ENCODE measurements at places on chromosomes 2 and 18. TPM values are rescaled to one million over a fixed set of nuclear protein-coding genes. Genes with fewer than 3 reads are reported as not detected.
A peak's percentile ranks its signal among the peaks of the same experiment; 100 is the strongest.

DNA sequence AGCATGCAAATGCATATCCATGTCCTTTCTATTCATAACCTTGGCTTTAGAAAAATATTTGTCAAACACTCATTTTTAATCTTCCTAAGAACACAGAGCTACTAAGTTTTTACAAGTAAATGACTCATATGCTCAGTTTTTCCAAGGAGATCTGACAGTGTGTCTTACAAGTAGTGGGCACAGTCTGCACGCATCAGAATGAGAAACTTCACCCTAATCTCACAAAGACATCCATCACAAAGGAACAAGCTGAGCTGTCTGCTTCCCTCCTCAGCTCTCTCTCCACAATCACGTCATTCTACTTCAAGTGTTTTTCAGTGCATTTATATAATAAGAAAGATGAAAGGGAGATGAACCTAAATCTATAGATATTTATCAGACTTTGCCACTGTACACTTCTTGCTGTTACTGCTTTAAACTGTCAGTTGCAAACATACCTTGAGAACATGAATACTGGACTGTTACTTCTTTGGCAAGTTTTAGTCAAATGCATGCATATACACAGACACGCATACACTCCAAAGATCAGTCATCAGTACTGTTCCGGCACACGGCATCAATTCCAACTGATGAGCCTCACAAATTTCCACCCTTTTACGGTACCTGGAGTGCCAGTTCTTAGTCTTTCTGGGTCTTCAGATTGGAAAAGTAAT is 75.7 kb downstream of the RBMS1 start:
- DNase-seq = peak; percentile 42

DNA sequence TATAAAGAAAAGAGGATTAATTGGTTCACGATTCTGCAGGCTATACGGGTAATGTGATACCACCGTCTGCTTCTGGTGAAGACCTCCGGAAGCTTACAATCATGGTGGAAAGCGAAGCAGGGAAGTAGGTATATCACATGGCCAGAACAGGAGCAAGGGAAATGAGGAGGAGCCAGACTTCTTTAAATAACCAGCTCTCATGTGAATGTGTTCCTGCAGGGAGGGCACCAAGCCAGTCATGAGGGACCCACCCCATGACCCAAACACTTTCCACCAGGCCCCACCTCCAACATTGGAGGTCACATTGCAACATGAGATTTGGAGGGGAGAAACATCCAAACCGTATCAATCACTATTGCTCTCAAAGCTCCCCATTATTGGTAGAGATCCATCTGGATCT is 61.8 kb downstream of the EFEMP1 start:
- DNase-seq = no peak

DNA sequence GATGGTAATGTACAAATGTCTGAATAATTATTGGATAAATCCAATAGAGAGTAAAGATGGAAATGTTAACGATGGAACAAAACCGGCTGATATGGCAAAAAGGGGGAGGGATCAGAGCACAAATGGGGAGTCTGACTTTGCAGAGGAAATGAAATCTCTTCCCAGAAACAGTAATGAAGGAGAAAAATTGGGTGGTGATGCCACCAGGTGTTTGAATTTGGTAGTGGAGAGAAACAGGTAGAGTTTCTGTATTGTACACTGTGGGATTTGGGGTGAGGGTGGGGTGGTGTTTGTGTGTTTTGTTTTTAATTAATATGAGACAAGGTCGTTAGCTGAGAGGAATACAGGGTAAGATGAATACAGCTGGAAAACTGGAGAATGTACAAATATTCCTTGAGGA is 20.4 kb upstream of the XDH start:
- DNase-seq = no peak

DNA sequence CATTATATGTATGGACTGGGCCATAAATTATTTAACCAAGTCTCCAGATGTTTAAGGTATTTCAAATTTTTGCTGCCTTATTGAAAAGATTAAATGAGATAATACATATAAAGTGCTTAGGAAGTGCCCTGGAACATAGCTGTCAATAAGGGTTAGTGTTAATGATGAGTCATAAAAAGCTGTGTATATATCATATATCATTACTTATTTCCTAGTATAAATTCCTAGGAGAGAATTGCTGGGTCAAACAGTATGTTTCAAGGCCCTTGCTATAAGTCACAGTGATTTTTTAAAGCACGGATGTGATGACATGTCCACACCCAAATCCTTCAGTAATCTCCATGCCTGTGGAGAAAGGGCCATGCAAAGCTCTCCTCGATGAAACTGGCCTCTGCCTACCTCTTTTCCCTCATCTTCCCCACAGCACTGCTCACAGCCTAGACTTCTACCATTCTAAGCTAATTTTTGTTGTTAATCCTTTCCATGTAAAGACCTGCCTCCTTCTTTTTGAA is 8.5 kb downstream of the ZNF2 start:
- no peak for DNase-seq

GRCh38 chr2:23460228-23460627 is 75.2 kb downstream of the KLHL29 start:
- no peak for DNase-seq

- no peak for DNase-seq
These were observed 4.7 kb downstream of the CDH19 start for GRCh38 chr18:66599190-66599589.

DNA sequence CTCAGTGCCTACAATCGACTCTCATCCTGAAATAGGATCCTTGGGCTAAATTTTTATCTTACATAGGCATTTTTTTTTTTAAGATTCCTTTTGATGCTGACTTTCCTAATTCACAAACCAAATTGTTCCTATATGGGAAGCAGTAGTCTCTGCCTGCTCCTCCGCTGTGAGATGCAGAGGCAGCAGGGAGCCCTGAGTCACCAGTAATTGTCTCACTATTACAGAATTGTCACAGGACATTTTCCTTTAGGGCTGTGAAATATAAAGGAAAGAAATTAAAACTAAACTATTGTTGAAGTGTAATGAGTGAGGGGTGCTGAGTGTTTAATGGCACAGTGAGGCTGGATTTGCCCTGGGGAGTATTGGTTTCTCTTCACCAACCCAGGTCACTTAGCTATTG is 63.8 kb downstream of the MYO3B start:
- DNase-seq = no peak

GRCh38 chr2:210792000-210792399 is 235.6 kb downstream of the CPS1 start:
- DNase-seq = no peak

- DNase-seq = peak; percentile 44
These were observed 373 bp downstream of the EIPR1 start for GRCh38 chr2:3377279-3377611.

GRCh38 chr2:18473241-18474181 is 86.9 kb downstream of the RDH14 start:
- DNase-seq = no peak

GRCh38 chr2:13091455-13091854 is 374.7 kb downstream of the TRIB2 start:
- DNase-seq = no peak

DNA sequence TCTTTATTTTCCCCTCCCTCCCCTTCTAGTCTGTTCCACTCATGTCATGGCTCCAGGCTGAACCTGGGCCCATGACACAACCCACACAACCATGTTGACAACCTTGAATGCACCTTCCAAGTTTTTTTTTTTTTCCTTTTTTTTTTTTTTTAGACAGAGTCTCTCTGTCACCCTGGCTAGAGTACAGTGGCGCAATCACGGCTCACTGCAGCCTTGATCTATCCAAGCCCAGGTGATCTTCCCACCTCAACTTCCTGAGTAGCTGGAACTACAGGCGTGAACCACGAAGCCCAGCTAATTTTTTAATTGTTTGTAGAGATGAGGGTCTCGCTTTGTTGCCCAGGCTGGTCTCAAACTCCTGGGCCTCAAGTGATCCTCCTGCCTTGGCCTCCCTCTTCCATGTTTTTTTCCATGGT is 21.9 kb upstream of the ROCK2 start:
- DNase-seq = no peak

GRCh38 chr2:119708241-119708640 is 29.2 kb downstream of the TMEM177 start:
- DNase-seq = no peak

- DNase-seq = no peak
These were observed 131.7 kb upstream of the CDH20 start for GRCh38 chr18:61201511-61201910.

GRCh38 chr2:6872394-6872793 is 5.2 kb upstream of the RSAD2 start:
- no peak for DNase-seq

DNA sequence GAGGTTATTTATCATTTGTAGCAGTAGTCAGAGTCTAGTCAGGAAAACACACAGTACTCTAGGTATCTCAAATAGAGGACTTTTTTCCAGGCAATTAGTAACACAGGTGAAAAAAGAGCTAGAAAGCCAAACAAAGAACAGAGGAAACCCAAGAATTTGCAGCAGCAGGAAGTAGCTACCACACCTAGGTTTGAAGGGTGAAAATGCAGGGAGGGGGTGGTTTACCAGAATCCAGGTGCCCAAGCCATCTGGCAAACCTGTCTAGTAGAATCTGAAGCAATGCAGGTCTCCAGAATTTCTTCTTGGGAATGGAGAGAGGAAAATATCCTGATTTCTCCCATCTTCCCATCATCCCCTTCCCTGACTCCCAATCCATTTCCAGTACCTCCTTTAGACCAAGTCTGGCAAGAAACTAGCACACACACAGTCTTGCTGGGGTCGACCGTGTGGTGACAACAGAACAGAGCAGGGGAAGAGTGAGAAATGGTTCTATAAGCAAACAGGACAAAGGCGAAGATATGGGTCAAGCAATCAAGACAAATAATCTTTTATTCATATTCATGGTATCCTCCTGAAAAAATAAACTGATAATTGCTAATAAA is 231.9 kb upstream of the MMADHC start:
- DNase-seq = no peak

- no peak for DNase-seq
These were observed 38.5 kb downstream of the TRAF3IP1 start for GRCh38 chr2:238358769-238359168.

GRCh38 chr18:23719634-23720201 is 30.5 kb downstream of the LAMA3 start:
- no peak for DNase-seq

- DNase-seq = no peak
These were observed 72.7 kb upstream of the NETO1 start for GRCh38 chr18:72940509-72940908.

- no peak for DNase-seq
These were observed 996 bp downstream of the PTCD3 start for GRCh38 chr2:86107031-86107430.

GRCh38 chr2:235852526-235852920 is 315.7 kb downstream of the GBX2 start:
- no peak for DNase-seq

DNA sequence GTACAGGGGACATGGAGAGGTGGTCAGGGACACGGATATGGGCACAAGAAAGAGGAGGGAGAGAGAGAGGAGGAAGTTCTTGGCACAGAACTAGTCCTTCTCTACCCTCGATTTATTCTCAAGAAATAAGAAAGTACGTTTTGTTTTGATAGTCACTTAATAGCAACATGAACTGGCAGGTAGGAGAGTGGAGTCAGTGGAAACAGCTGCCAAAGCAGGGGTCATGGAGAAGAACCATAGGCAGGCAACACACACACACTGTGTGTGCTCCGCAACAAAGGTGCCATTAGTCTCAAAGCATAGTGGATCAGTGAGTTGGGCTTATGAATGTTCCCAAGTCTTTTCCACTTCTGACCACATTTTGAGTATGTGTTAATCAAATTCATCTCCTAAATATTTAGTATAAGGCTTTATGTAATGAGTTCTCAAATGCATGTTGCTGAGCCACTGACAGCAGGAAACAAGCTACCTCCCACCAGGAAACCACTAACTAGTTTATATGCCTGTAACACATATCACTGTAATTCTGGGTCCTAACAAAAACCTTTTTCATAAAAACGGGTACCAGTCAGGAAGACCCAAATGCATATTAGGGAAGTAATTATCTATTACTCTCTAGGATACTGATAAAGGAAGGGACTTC is 41.1 kb downstream of the IWS1 start:
- no peak for DNase-seq

DNA sequence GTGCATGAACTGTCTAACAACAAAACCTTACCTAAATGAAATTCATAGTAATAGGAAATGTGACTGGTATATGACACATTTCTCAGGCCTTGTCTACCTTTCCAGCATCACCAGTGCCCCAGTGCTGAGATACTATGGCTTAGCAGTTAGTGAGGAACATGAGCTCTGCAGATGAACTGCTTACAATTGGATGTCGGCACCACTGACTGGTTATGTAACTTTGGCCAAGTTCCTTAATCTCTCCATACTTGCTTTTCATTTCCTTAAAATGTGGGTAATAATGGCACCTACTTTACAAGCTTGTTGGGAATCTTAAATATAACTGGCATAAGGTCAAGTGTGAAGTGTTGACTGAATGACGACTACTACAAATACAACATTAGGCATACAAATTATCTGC is 136.3 kb downstream of the OLA1 start:
- no peak for DNase-seq

GRCh38 chr2:132909427-132909826 is 239.4 kb upstream of the LYPD1 start:
- no peak for DNase-seq

GRCh38 chr18:3594760-3595368 is 144.9 kb downstream of the TGIF1 start:
- DNase-seq = peak; percentile 35

DNA sequence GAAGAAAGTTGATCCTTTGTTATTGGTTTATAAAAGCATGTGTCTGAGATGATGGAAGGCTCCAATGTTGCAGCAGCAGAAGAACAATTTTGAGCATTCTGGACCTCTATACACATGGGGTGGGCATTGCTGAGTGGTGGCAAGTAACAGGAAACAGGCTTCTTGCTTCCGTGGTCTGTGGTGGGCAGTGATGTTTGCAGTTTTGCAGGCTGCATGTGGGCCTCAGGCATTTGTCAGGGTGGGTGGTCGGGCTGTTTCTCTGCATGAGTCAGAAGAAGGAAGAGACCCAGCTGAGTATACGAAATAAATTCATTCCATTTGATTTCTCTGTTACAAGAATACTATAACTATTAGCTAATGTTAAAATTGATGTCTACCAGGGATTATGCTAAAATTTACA is 239.5 kb upstream of the COL3A1 start:
- no peak for DNase-seq

- no peak for DNase-seq
These were observed 246.7 kb downstream of the BABAM2 start for GRCh38 chr2:28137221-28137620.

DNA sequence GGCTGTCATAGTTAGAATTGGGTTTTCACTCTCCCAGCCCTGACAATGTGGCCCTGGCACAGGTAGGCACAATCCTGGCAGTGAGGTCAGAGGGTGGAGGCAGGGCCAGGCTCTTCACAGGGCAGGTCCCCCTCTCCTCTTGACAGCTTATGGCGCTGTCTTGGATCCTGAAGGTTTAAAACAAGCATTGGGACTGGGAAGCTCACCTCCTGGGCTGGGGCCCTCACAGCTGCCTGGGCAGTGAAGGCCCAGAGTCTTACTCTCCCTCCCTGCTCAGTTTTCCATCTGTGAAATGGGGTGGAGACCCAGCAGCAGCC is 23.3 kb downstream of the LBH start:
- no peak for DNase-seq

G6PC2 gene
- not detected for total RNA-seq

PCARE gene
- total RNA-seq = not detected

MROH2A gene
- not detected for total RNA-seq

IL36G gene
- total RNA-seq = not detected

SAG gene
- total RNA-seq = 0.02 TPM

STARD6 gene
- total RNA-seq = 0.23 TPM

DES gene
- not detected for total RNA-seq

SLC66A2 gene
- total RNA-seq = 40.1 TPM

PID1 gene
- total RNA-seq = not detected

TRIM43 gene
- total RNA-seq = not detected
